Stimulated activated CD8-positive, alpha-beta memory T cell treated with anti-CD3 and anti-CD28 coated beads, Interleukin-15, amount 100 ng/mL, for 4 hours (primary cell): ENCODE measurements at places on chromosomes 5 and 9.

DNA sequence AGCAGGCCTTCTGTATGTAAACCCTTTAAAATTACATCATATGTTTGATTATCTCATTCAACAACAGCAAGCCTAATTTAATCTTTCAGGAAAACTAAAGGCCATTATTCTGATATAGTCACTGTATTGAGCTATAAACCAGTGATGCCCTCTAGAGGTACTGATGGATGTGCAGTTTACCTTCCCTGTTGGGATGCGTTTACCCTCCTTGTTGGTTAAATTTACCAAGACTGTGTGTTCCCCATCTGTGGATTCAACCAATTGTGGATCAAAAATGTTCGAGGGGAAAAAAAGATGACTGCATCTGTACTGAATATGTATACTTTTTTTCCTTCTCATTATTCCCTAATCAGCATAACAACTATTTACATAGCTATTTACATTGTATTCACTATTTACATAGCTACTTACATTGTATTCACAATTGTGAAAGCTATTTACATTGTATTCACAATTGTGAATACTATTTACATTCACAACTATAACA lies 3.7 kb upstream of the BAAT start:
- no peak for DNase-seq

DNA sequence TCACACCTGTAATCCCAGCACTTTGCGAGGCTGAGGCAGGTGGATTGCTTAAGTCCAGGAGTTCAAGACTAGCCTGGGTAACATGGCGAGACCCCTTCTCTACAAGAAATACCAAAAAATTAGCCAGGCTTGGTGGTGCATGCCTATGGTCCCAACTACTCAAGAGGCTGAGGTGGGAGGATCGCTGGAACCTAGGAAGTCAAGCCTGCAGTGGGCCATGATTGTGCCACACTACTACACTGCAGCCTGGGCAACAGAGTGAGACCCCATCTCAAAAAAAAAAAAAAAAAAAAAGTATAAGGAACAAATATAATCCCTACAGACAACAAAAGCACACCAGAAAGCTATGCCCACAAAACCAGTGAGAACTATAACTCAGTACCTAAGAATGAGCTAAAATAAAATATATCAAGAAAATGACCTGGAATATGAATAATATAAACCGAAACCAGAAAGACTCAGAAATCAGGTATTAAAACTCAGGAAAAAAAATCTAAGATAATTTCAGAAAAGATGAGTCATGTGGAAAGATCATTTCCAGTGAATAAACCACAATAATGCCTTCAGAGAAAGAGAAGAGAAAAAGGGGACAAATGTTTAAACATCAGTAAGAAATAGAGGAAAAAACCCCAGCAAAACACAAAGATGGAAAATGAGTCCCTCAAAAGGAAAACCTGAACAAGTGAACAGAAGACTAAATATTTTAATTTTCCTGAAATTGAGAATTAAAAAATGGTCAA lies 57.4 kb downstream of the GOLPH3 start:
- DNase-seq, result no peak

DNA sequence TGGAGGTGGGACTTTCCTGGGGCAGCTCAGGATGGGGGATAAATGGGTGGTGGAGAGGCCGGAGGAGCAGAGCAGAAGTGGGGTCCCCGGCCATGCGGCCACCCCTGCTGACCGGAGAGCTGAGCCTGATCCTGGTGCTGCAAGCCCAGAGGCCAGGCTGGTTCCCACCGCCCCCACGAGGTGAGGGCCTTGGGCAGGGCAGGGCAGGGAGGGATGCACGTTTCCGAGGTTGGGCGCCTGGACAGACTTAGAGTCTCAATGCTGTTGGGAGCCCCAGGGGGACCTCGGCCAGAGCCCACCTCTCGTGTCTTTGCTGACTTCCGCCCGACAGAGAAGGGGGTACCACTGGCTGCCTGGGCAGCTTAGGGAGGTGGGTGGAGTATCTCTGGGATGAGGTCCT lies 5.5 kb downstream of the OBP2A start:
- no peak for DNase-seq

- DNase-seq, result no peak
Observed at GRCh38 chr9:111969622-111970021, 73.0 kb downstream of the UGCG start.

DNA sequence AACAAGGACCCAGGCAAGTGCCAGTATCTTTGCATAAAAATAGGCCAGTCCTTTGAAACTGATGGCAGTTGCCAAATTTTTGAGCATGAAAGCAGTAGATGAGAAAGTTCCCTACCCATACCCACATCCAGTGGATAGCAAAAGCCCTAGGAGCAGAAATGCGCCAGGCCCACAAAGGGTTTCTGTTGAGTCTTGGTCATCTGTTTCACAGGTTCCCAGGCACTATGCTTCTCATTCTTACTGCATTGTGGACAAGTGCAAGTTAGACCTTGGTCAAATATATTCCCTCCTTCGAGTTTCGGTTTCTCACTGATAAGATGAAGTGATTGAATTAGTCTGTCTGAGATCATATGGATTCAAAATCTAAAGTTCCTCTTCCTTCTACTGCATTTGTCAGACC lies 152.3 kb downstream of the NR3C1 start:
- DNase-seq, result no peak

DNA sequence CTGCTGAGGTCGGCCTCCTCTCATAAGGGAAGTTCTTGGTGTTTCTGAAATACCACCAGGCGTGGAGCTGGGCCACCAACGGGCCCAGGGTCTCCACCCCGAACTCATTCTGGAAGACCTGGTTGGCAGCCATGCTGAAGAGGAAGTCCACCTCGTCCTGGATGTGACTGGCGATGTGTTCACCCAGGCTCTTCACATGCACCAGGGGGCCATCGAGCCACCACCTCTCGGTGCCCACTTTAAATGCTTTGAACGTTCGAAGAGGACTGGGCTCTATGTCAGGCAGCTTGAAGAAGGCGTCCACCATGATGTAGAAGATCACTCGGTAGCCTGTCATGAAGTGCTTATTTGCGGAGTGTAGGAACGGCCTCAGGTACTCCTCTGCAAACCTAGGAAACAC lies 15.1 kb downstream of the GLT6D1 start:
- no peak for DNase-seq

GRCh38 chr5:1889321-1890065 lies 6.8 kb upstream of the IRX4 start:
- no peak for DNase-seq
